K562 (cell line): ENCODE measurements at places on chromosomes 13 and 19.

GRCh38 chr13:98556142-98556816 is 20.6 kb downstream of the STK24 start:
- DNase-seq: no peak

GRCh38 chr13:49629196-49629938 is 1.1 kb downstream of the ARL11 start:
- no peak for DNase-seq

- peak; percentile 32 for DNase-seq
Measured at GRCh38 chr19:37594982-37595382, 306 bp downstream of the ZNF540 start.

GRCh38 chr13:42617221-42617620 is 43.3 kb downstream of the TNFSF11 start:
- no peak for DNase-seq

DNA sequence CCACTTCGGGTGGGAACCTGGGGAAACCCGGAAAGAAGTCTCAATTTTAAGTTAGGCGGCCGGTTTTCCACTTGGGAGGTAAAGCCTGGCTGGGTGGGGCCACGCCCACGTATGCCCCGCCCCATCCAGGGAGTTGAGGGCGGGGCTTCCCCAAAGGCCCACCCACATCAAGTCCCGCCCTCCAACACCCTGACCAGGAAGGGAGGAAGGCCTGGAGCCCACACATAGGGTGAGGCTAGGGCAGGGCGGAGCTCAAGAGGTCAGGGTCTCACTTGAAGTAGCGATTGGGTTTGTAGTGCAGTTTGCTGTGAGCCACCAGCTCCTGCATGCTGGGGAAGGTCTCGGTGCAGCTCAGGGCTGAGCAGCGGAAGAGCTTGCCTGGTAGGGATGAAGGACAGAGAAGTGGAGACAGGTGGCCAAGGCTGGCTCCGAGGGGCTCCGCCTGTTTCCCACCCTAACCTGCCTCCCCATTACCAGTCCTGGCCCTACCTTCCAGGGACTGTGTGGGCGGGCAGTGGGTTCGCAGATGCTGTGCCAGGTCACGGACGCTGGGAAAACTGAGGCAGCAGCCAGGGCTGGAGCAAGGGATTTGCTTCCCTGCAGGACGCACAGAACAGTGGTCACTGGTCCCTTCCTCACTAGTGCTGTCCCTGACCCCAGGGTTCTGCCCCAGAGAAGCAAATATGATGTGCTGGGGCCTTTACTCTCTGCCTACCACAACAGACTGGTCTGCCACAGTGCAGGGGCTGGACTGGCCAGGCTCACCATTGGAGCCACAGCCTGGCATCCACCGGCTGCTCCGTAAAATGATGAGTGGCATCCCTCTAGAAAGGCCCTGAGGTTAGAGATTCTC is 1.6 kb downstream of the ZNF414 start:
- peak; percentile 92 for DNase-seq

GRCh38 chr19:50292216-50292827 is 36.9 kb downstream of the KCNC3 start:
- no peak for DNase-seq

DNA sequence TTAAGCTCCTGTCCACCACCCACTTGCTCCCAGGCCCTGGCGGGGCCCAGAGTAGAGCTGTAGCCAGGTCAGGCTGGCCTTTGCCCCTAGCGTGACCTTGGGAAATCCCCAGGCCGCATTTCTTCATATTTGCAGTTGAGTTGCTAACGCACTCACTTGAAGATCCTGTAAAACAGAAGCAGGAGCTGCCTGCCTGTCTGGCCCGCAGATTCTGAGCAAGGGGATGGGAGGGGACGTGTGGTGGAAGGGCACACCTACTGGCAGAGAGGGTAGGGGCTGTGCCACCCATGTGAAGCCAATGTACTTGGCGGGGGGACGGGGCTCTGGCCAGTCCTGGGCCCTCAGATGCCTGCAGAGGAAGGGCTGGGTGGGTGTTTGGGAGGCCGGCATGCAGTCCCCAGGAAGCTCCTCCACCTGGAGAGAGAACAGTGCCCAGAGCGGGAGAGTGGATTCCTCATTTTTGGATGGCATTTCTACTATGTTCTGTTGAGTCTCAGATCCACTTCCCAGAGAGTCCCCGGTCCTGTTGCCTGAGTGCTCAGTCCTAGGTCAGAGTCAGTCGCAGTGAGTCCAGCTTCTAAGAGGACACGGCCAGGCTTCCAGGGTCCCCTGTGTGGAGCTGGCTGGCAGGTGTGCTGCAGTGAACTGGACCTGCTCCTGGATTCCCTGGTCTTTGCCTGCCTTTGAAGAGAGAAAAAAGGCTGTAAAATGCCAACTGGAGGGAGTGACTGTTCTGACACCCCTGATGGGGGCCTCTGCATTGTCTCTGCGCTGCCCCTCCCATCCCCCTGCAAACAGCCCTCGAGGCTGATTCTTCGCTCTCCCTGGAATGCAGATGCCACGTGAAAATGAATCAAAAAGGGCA is 62.9 kb downstream of the GGACT start:
- no peak for DNase-seq

- no peak for DNase-seq
Measured at GRCh38 chr13:99733346-99733745, 232.1 kb downstream of the TM9SF2 start.

- no peak for DNase-seq
Measured at GRCh38 chr13:92838786-92839185, 387.8 kb upstream of the GPC6 start.

DNA sequence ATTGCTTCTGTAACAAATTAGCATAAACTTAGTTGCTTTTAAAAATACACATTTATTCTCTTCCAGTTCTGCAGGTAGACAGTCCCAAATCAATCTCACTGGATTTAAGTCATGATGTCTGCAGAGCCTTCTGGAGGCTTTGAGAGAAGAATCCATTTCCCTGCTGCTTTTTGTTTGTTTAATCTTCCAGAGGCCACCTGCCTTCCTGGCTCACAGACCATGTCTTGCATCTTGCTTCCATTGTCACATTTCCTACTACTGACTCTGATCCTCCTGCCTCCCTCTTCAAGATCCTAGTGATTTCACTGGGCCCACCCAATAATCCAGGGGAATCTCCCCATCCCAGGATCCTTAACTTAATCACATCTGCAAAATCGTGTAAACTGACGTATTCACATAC is 473.3 kb downstream of the ITGBL1 start:
- no peak for DNase-seq

DNA sequence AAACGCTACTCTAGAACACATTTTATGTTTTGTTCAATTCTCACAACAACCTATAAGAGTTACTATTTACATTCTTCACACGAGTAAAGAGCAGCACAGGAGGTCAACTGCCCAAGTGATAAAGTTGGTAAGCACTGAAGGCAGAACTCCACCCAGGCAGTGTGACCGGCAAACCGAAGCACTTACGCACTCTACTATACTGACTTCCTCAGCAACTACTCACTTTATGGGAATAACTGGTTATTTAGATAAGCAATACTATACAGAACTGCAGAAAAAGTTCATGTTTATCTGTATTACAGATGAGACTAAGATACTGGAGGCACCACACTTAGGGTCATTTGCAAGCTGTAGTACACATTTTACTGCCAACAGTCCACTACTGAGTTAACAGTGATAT is 28.8 kb downstream of the FOXO1 start:
- DNase-seq: no peak

DNA sequence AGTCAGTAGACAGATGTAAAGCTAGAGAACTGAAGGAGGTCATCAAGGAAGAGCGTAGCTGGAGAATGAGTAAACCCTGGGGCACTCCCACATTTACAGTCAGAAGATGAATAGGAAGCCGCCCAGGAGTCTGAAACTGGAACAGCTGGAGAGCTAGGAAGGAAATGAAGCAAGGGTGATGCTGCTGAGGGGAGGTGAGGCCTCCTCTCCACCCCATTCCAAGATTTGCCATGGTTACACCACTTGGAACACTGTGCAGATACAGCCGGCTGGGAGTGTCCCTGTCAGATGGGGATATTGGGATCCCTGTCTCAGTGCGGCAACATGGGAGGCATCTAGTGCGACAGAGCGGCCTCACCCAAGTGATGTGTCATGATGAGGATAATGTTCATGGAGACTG is 51.8 kb upstream of the GPI start:
- no peak for DNase-seq

DNA sequence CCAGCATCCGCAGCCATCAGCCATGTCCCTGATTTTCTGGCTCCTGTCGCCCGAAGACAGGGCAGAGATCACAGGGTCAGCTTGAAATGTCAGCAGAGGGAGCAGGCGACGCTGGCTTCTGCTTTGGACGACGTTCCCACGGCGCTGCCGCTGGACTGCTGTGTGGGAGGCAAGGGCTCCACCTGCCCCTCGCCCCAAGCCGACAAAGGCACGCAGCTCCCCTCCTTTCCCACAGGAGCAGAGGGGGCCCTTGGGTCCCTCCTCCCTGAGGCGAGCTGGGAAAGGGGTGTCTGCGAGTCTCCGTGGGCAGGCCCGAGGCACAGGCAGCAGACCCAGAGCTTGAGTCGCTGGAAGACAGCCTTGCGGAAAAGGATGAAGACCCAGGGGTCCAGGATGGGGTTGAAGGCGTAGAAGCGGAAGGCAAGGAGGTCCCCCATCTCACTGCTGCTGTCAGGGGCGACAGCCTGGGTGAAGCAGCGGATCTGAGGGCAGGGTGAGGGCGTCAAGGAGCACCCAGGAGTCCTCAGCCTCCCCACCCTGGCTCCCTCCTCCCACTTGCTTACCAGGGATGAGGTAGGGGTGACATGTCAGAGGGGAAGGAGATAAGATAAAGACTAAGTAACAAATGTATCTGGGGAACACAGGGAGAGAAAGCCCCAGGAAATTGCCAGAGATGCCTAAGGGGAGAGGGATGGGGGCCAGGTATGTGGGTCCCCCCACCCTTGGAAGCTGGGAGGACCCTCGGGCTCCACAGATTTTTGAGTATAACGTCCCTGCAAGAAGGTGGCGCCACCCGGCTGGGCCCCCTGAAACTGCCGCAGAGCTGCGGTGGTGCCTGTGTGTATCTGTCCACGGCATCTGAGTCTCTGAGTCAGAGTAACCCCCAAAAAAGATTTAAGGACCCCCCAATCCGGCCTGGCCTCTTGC is 3.4 kb downstream of the PTGIR start:
- DNase-seq: no peak

DNA sequence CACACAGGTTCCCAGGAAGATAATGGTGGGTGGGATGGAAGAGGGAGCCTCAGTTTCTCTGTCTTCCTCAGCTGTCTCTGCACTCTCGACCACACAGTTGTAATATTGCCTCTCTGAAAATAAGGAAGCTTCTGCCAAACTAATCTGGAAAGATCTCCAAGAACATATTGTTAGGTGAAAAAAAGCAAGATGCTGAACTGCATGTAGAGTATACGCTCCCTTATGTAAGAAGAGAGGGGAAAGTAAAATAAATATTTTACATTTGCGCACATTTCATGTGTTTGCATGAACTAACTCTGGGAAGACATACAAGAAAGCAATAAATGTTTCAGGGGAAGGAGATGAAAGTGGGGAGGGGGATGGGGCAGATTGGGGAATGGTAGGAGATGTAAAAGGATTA is 41.9 kb upstream of the CACNA1A start:
- DNase-seq: no peak

GRCh38 chr13:41284512-41285288 is 21.3 kb upstream of the MTRF1 start:
- no peak for DNase-seq

DNA sequence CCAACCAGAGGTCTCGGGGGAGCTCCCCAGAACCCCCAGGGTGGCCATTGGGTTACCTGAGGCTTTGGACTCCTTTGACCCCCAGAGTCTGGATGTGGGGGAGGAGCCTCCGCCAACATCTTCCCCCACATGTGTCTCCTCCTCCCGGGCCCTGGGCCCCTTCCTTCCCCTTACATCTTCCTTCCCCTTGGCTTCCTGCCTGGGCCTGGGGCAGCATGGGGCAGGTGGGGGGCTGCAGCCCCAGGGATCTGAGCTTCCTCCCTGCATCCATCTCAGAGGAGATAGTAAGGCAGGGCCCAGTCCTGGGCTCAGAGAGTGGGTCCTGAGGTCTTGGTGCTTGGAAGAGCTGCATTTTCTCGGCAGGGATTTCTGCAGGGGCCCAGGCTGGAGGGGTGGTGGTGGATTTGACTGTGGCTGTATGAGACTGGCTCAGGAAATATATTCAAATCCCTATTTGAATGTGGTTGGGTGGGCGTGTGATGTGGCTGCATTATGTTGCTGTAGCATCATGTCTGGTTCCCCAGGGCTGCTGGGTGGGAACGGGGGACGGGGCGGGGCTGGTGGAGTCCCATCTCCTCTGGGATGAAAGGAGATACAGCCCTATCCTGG is 919 bp downstream of the VAV1 start:
- no peak for DNase-seq

DNA sequence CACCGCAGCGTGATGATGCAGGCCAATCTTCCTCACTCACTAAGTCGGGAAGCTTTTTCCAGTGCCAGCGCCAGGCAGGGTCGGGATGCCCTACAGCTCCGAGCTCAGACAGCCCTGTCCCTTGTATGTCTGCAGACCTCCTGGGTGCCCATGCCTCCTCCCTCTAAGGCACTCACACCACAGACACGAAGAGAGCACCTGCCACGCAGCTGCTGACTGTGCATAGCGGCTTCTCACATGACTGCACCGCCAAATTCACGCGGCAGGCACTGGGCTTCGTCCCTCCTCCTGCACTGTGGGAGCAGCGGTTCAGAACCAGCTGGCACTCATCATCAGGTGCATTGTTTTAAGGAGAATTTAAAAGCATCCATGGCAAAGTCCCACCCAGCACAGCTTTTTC is 88.1 kb downstream of the SLC7A1 start:
- no peak for DNase-seq

DNA sequence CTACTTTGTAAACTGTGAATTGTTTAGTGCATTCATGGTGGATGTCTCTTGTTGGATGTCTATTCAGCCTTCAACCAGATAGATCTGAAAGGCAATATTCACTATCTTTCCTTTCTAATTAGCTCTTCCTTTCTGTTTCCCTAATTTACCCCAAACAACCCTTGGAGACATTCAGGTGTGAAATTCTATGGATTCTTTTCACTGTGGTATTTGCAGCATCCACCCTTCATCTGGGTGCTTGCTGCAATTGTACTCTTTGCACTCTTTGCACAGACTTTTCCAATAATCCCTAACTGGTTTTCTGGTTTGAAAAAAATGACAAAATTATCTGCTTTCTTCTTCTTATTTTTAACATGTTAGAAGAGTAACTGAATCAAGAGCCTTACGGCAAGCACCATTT is 56.5 kb downstream of the KL start:
- no peak for DNase-seq
